ENCODE measurements at places on chromosomes 11 and 22.

- DNase-seq: no peak
These were observed 16.3 kb upstream of the CABP2 start for GRCh38 chr11:67539550-67539949.

DNA sequence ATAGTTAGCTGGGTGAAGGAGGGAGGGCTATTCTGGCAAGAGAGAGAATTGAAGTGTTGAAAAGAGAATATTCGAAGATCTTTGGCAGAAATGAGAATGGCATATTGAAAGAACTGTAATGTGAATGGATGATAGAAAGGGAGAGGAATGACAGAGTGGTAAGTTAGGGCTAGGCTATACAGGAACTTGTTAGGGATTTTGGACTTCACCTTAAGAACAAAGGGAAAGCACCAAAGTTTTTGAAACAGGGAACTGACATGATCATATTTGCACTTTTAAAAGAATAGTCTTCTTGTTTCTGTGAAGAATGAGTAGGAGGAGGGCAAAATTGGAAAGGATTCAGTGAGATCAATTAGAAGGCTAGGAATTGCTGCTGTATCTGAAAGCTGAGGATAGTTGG is 119.3 kb downstream of the METTL15 start:
- DNase-seq: no peak

DNA sequence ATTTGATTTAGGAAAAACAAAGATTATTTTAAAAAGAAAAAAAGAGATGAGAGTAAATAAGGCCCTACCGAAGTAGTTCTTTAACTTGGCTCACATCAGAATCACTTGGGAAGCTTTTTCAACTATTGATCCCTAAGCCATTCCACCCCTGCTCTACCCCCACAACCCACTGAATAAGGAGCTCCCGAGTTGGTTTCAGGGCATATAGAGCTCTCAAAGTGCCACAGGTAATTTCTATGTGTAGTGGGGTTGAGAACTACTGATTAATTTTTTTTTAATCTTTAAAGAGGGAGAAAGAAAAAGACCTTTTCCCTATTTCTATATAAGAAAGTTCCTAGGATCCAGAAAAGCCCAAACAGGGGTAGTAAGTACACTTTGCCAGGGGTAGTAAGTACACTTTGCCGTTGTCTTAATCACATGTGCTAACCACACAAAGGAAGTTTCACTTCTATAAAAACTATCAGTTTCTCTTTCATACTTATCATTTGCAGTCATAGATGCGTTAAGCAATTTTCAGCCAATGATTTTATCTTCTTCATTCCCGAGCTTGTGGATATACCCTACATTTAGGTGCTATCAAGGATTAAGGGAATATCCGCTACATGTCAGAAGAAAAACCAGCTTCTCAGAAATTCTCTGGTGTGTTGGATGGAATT is 108.4 kb upstream of the ZC3H12C start:
- DNase-seq: no peak

- peak; percentile 37 for DNase-seq
These were observed 997 bp downstream of the UBE2L3 start for GRCh38 chr22:21568347-21569075.

GRCh38 chr22:30636226-30637077 is 871 bp downstream of the SLC35E4 start:
- DNase-seq: no peak

GRCh38 chr11:10407055-10407454 is 48.0 kb upstream of the AMPD3 start:
- peak; percentile 79 for DNase-seq

DNA sequence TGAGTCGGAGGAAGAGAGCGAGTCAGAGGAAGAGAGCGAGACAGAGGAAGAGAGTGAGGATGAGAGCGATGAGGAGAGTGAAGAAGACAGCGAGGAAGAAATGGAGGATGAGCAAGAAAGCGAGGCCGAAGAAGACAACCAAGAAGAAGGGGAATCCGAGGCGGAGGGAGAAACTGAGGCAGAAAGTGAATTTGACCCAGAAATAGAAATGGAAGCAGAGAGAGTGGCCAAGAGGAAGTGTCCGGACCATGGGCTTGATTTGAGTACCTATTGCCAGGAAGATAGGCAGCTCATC is 780 bp downstream of the TRIM44 start:
- no peak for DNase-seq

DNA sequence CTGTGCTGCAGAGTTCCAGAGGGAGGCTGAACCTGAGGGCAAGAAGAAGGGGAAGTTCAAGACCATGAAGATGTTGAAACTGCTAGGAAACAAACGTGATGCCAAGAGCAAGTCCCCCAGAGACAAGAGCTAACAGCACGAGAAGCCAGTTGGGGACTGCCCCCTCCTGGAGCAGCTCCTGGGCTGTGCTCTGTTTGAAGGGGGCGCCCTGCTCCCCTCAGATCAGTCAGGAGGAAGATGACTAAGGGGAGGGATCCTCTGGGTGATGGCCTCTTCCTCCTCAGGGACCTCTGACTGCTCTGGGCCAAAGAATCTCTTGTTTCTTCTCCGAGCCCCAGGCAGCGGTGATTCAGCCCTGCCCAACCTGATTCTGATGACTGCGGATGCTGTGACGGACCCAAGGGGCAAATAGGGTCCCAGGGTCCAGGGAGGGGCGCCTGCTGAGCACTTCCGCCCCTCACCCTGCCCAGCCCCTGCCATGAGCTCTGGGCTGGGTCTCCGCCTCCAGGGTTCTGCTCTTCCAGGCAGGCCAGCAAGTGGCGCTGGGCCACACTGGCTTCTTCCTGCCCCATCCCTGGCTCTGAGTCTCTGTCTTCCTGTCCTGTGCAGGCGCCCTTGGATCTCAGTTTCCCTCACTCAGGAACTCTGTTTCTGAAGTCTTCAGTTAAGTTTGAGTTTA is 12.6 kb downstream of the C22orf23 start:
- peak; percentile 24 for DNase-seq

DNA sequence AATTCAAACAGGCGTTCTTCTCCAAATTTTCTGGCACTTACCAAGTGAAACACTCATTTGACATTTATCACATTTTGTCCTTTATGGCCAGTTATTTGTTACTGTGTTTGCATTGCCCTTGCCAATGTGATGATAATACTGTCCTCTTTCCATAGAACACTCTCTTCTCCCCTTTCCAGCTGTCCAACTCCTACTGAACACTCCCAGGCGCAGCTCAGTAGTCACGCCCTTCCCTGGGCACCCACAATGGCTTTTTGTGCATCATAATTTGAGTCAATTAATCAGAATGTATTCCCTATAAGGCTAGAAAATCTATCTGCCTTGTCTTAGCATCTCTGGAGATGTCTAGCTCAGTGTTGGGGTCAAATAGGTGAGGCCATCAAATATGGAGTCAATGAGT is 21.2 kb upstream of the B3GAT1 start:
- no peak for DNase-seq
